ENCODE measurements at places on chromosomes 5 and 9. TPM values are rescaled to one million over a fixed set of nuclear protein-coding genes. Genes with fewer than 3 reads are reported as not detected.

The CLIC3 gene
- total RNA-seq = 8.4 TPM

The MCC gene
- total RNA-seq = 20.1 TPM

DNA sequence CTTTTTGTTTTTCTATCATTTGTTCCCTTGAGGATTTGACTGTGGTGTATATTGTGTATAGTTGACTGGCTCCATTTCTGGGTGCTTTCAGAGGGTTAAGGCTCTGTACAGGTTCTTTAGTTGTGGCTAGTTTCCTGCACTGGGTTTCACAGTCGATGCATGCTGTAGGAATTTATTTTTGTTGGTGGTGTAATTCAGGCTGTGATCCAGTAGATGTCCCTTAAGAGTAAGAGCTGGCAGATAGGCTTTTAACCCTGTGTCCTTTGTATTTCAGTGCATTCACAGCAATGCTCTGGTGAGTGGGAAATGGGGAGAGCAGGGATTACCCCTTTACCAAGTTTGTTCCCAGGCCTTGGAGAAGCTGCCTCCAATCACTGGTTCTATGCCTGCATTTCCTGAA is 112.9 kb downstream of the SPATA31D1 start:
- H3K27me3 ChIP-seq = no peaks in the 10 kb centered on the region
- DNase-seq = peak; percentile 6
- no peak overlapping the region for H3K4me3 ChIP-seq
- no peaks in the 10 kb centered on the region for H3K36me3 ChIP-seq

DNA sequence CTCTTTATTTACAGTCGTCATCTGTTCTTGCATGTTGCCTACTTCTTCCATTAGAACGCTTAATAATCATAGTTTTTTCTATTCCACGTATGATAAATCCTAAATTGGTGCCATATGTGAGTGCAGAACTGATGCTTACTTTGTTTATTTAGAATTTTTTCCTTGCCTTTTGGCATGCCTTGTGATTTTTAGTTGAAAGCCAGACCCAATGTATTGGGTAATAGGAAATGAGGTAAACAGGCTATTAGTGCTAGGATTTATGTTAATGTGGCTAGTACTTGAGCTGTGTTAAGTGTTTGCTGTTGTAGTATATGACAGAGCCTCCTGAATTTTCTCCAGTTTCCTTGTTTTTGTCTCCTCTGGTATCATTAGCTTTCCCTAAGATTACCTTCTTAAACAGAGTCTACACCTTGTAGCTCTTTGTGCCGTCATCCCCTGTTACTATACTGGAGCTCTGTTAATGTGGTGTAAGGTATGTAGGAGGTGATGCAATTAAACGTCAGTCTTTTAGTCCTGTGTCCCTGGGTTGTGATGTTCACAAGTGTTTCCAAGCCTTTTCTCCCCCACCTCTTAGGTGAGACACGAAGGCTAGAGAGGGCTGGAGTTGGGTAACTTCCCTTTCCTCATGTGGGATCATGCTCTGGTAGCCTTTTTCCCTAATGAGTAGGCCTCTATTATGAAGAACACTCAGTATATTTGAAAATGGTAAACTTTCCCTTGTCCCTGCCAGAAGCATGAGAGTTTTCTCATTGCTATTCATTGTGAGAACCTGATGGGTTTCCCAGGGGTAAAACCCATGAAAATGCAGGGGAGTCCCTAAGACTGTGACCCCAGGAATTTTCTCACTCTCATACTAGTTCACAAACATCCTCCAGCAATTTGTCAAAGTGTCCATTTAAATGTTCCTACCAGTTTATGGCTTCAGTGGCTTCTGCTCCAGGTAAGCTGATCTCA is 21.2 kb downstream of the SPATA31D3 start:
- H3K4me3 ChIP-seq = no peak overlapping the region
- no peaks in the 10 kb centered on the region for H3K4me1 ChIP-seq
- no peaks in the 10 kb centered on the region for H3K27me3 ChIP-seq
- no peak overlapping the region for H3K27ac ChIP-seq

DNA sequence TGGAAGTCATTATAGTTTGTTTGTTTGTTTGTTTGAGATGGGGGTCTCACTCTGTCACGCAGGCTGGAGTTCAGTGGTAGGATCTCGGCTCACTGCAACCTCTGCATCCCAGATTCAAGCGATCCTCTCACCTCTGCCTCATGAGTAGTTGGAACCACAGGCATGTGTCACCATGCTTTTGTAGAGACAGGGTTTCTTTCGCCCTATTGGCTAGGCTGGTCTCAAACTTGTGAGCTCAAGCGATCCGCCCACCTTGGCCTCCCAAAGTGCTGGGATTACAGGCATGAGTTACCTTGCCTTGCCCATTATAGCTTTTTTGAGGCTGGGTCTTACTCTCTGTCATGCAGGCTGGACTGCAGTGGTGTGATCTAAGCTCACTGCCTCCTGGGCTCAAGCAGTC is 28.8 kb downstream of the NSD1 start:
- no peaks in the 10 kb centered on the region for H3K27me3 ChIP-seq
- 0 out of 2 replicates have a peak, but pooled peaks cover 9% of the 10 kb centered on the region for H3K36me3 ChIP-seq
- no peaks in the 10 kb centered on the region for H3K4me1 ChIP-seq
- DNase-seq = no peak

DNA sequence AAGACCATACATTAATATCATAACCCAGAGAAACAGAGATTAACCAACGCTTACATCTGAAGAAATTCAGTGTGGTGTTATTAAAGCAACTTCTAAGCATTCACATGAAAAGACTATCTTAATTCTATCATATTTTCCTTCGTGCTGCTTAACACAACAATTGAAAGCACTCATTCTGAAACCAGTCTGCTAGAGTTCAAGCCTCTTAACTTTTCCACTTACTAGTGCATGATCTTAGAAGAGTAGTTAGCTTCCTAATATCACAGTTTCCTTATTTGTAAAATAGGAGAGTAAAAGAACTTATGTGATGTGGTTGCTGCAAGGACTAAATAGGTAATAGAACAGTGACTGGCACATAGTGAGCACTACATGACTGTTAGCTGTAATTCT is 379.3 kb downstream of the TRIM36 start:
- peaks cover 51% of the 10 kb centered on the region for H3K27me3 ChIP-seq
- no peaks in the 10 kb centered on the region for H3K4me1 ChIP-seq
- H3K27ac ChIP-seq = no peak overlapping the region
- no peaks in the 10 kb centered on the region for H3K36me3 ChIP-seq
- no peak for DNase-seq

DNA sequence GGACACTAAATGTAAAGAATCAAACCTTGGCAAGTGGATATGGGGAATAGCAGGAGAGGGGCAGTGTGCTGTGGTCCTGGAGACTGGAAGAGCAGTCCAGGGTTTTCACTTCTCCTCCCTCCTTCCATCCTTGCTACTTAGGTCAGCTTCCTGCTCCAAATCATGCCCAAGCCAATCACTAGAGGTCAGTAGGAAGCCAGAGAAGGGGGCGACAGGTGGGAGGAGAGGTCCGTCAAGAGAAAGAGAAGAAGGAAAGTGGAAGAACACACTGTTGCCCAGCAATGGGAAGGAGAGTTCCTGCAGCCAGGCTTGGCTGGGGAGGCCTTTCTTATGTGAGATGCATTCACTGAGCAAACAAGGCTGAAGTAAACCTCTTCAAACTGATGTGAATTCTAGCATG is 289.6 kb downstream of the DTWD2 start:
- H3K27me3 ChIP-seq = no peaks in the 10 kb centered on the region
- H3K4me1 ChIP-seq = no peaks in the 10 kb centered on the region
- H3K27ac ChIP-seq = no peak overlapping the region
- no peak for DNase-seq
- H3K4me3 ChIP-seq = no peak overlapping the region

DNA sequence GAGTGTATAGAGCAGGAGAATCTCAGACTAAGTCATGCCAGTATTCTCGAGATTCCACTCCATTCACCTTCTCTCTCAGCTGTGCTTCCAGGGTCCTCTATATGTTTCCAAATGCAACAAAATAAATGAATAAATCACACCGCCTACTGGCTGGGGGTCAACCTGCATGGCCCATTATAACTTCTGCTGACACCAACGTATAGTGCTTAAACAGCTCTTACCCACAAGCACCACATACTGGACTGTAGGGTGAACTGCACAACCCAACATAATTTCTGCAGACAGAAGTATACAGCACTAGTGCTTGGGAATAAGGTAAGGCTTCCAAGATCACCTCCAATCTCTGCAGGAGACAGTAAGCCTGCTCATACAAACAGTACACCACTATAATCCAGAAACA is 33.1 kb upstream of the HTR4 start:
- no peaks in the 10 kb centered on the region for H3K36me3 ChIP-seq
- no peak overlapping the region for H3K4me3 ChIP-seq
- DNase-seq = peak; percentile 64
- H3K27ac ChIP-seq = no peak overlapping the region
- peaks cover 25% of the 10 kb centered on the region for H3K27me3 ChIP-seq

DNA sequence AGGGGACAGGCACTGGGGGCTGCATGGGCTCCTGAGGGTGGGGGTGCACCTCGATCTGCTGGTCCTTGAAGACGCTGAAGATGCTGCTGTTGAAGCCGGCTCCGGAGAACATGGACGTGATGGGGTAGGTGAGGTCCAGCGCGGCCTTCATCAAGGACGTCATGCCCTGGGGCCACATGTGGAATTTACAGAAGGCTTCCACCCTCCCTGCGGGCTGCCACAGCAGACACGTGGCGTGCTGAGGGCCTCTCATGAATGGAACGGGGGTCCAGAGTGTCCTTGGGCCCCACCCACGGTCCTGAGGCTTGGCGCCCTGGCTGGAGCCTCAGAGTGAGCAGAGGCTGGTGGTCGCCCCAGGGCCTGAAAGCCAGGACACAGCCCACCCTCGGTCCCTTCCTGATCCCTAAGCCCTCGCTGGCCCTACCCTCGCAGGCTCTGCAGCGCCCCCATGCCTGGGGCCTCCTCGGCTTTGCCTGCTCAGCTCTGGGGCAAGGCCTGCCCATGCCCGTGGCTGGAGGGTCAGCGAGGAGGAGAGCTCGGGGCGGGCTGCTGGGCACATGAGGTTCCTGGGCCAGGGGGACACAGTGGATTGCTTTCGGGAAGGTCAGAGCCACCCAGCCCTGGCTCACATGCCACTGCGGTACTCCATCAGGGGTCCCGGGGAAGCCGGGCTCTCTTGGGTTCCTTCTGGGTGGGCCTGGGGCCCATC is 5.3 kb upstream of the NSMF start:
- no peak overlapping the region for H3K27ac ChIP-seq
- DNase-seq = no peak
- H3K27me3 ChIP-seq = no peaks in the 10 kb centered on the region
- peaks cover 26% of the 10 kb centered on the region for H3K4me1 ChIP-seq

- no peaks in the 10 kb centered on the region for H3K36me3 ChIP-seq
- no peaks in the 10 kb centered on the region for H3K4me1 ChIP-seq
- no peak for DNase-seq
- H3K27ac ChIP-seq = no peak overlapping the region
- no peaks in the 10 kb centered on the region for H3K27me3 ChIP-seq
- H3K4me3 ChIP-seq = no peak overlapping the region
Observed at GRCh38 chr9:89522261-89522958, 24.5 kb upstream of the SEMA4D start.

DNA sequence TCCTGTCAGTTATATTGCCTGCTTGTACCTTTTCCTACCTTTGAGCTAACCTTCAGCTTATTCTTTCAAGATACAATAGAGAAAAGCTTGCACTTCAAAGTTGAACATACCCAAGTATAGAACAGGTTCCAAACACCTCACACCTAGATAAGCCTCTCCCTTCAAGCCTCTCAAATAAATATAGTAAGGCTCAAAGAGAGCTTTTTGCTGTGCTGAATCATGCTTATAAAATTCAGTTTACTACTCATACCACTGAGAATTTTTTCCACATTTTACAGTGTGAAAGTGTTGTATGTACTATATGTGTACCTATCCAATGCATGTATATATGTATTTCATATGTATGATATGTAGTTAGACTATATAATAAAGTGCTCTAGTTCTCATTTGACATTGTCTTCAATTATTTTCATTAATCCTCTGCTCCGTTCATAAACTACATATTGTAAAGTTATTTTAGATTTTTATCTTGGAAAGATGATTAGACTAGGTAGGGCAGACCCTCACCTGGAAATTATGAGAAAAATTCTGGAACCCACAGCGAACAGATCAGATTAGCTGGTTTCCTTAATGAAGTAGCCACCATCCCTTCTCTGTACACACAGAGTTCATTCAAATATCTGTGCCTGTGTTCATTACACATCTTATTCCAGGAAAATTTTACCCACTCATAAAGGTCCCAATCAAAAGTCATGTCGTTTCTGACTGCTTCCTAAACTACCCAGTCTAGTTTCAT is 149.2 kb upstream of the RGMB start:
- DNase-seq = no peak
- H3K27me3 ChIP-seq = no peaks in the 10 kb centered on the region
- H3K4me3 ChIP-seq = no peak overlapping the region
- no peaks in the 10 kb centered on the region for H3K36me3 ChIP-seq

Measured in HCT116 (cell line).